ENCODE measurements at places on chromosomes 6 and 20. TPM values are rescaled to one million over a fixed set of nuclear protein-coding genes. Genes with fewer than 3 reads are reported as not detected.

Gene TRIM40
- not detected for total RNA-seq

Gene PLN
- 5.6 TPM for total RNA-seq

Gene EPHA7
- total RNA-seq, result 0.10 TPM

Gene GHRH
- not detected for total RNA-seq

Gene ANKRD66
- total RNA-seq, result not detected

Gene FANCE
- total RNA-seq, result 1.9 TPM

Gene HRH3
- total RNA-seq, result not detected

Gene MLN
- total RNA-seq, result not detected

Gene RIMS1
- 2.1 TPM for total RNA-seq

GRCh38 chr20:22584522-22584921 lies at the start of gene FOXA2:
Gene FOXA2, minus strand, starts transcription at chr20:22584572. Its CDS starts 294 bp downstream, at chr20:22584278.
- DNase-seq, result no peak

GRCh38 chr20:34708621-34709043 lies 4.5 kb downstream of the TP53INP2 start:
- DNase-seq, result no peak

GRCh38 chr6:71446470-71446869 lies 157.9 kb downstream of the OGFRL1 start:
- DNase-seq, result no peak

GRCh38 chr20:52746770-52747169 lies 225.4 kb upstream of the TSHZ2 start:
- no peak for DNase-seq

DNA sequence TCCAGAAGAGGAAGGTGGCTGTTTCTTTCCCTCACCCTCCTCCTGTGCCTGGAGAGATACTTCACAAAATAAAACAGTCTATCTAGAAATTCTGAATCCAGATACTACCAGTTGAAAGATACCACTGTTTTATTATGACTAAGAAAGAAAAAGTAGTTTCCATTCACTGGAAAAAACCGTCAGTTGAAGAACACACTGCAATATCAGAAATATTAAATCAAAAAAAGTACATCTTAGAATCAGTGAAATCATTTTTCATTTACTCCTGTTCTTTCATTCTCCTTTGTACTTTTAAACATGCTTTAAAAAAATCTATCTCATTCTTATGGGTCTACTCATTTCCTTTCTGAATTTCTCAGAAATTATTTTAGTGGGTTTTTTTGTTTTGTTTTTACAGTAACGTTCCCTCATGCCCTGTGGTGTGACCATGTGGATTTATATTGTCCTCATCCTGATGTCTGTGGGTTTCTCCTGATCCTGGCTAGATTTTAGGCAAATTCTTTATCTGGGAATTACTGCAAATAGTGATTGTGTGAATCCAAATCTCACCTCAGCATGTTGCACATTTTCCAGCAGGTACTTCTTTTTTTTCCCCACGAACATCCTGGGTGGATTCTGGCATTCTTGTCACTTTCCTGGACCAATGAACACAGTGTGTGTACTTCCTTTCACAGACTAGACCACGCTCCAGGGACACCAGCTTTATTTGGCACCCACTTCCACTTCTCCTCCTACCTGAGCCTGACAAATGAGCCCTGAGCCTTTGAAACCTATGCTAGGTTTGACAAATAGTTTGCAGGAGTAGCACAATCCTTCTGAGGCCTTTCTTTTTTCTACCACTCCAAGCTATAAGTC lies 114.0 kb upstream of the LAMP5 start:
- DNase-seq, result no peak

DNA sequence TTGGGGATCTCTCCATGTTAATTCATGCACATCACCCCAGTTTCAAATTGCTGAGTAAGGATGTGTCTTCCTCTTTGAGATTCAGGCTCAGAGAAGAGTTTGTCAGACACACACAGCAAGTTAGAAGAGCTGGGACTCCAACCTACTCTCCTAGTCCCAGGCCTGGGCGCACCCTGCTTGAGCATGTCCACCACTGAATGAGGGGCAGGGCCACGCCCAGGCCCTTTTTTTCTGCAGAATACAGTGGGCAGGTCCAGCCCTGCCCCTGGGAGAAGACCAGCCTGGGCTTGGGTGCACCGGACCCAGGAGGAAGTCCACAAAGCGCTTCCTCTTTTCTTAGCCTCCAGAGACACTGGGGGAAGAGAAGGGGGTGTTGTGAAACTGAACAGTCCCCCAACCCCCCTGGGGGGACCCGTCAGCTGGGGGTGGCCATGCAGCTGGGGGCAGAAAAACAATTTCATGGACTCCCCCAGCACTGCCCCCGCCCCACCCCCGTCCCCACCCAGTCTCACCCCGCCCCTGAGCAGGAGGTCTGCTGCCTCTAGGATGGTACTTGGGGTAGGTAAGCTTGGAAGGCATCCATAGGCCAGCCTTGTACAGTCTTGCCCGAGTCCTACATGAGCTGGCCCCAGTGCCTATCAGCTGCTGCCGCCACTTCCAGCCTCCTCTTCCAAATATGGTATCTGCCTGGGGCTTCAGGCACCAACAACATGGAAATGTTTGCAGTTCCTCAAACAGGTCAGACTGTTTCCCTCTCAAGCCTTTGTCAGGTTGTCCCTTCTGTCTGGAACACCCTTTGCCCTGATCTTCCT lies 11.7 kb upstream of the HCK start:
- peak; percentile 59 for DNase-seq

- DNase-seq, result no peak
Observed at GRCh38 chr6:112441607-112442006, 94.5 kb downstream of the RFPL4B start.

- DNase-seq, result no peak
Observed at GRCh38 chr6:52662031-52662430, 8.9 kb upstream of the TMEM14A start.

DNA sequence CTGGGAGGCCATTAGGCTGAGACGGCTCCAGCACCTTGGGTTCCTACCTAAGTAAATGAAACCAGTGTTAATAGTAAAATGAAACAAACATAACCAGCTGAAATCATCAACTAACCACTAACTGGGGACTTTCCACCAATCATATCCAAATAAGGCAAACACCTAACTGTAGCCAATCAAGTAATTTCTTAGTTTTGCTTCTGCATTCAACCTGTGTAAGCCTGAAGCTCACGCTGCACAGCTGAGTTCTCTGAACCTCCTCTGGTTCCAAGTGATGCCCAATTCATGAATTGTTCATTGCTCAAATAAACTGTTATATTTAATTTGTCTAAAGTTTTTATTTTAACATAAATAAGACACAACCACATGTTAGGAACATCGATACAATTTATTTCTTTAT lies 22.5 kb downstream of the KLHL32 start:
- DNase-seq, result no peak

DNA sequence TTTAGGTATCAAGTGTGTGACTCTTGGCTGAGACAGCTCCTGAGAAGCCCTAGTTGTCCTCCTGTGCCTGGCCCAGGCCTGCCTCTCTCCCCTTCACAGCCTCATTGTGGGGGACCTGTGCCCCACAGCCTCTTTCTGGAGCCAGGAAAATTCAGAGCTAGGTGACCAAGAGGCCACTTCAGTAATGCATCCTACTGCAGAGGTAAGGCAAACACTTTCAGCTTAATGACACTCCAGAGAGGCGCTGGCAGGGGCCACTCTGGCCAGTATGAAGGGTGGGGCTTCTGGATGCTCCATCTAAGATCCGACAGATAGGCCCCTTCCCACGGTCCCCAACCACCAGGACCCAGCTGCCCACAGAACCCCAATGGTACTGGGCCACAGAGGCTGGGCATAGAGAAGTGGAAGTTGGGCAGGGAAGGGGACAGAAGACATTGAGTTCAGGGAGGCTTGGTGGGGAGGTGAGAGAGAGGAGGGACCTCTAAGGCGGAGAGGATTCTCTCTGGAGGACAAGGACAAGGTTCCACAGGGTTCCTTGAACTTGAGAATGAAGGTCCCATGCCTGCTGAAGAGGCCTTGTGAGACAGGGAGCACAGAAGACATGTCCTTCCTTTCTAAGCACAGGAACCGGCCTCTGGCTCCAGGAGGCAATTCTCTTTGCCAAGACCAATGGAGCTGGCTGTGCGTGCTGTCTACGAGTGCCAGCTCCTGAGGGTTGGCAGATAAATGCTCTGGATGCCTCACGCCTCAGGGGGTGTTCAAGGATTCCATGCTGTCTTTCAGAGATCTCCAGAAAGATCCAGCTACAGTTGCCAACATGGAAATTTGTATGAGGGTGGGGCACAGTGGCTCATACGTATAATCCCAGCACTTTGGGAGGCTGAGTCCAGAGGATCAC lies 46.4 kb upstream of the TGM2 start:
- DNase-seq, result no peak

GRCh38 chr6:142301651-142302391 lies at the start of gene ADGRG6:
Gene ADGRG6, plus strand, starts transcription at chr6:142302007. Its CDS starts 323 bp downstream, at chr6:142302330.
- DNase-seq, result no peak

- DNase-seq, result no peak
Observed at GRCh38 chr6:5996714-5997419, 9.9 kb downstream of the NRN1 start.

Data from mesenteric fat pad (tissue), 1 donor.